Forelimb muscle (tissue), 1 donor: ENCODE measurements at places on chromosomes 11 and 22. TPM values are rescaled to one million over a fixed set of nuclear protein-coding genes. Genes with fewer than 3 reads are reported as not detected.

APOC3 gene
- polyA plus RNA-seq: not detected

RFPL2 gene
- polyA plus RNA-seq: 0.16 TPM

DNA sequence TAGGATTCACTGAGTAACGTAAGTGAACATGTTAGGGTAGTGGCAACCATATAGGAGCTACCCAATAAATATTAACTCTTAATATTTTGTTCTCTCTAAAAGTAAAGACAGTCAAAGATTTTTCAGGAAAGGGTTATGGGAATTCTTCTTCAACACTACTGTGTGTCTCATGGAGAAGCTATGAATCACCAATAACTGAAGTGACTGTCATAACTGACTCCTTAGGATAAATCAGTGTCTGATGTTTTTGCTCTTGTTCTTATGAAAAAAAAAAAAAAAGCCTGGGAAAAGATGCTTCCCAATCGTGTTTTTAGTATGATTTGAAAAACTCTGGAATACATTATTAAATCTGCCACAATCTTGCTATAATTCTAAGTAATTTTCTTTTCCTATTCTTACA is 111.2 kb upstream of the CEP126 start:
- DNase-seq: no peak

NRIP3 gene
- 0.87 TPM for polyA plus RNA-seq

PNPLA3 gene
- 0.43 TPM for polyA plus RNA-seq

DNA sequence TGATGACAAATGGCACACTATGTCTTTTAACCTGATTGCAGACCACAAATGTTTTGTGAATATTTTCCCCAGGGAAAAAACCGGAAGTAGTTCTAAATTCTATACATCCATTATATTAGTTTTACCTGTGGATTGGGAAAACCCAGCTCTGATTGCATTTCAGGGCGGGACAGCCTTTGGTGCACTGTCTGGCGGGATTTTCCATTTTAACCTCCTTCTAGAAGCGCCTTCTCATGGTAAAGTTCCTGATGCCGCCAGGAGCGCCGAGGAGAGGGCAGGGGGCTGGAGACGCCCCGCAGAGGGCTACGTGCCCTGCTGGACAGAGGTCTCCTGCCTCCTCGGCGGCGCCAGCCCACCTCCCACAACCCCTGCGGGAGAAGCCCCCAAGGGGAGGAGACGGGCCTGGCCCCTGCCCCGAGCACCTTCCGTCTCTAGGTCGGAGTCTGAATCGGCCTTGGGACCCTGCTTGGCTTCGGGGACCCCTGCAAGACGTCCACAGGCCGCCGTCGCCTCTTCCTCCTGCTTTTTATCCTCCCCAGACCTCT is 1.2 kb upstream of the P2RX6 start:
- DNase-seq: no peak

DEFB131B gene
- not detected for polyA plus RNA-seq

GRCh38 chr11:132249256-132249655 is 878.8 kb downstream of the NTM start:
- no peak for DNase-seq

A4GALT gene
- polyA plus RNA-seq: 29.1 TPM

DNA sequence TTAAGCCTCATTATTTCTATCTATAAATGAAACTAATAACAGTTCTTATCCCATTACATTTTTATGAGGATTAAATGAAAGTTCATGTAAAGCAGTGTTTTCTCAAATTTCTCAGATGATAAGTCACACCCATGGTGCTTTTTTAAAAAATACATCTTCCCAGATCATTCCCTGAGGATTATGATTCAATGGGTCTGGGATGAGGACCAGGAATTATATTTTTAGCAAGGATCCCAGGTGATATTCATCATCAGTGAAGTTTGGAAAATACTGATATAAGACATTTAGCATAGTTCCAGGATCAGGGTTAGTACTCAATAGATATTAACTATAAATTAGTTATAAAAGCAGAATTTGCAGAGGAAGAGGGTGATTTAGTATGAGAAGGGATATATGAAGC is 89.1 kb downstream of the BBOX1 start:
- no peak for DNase-seq

DNA sequence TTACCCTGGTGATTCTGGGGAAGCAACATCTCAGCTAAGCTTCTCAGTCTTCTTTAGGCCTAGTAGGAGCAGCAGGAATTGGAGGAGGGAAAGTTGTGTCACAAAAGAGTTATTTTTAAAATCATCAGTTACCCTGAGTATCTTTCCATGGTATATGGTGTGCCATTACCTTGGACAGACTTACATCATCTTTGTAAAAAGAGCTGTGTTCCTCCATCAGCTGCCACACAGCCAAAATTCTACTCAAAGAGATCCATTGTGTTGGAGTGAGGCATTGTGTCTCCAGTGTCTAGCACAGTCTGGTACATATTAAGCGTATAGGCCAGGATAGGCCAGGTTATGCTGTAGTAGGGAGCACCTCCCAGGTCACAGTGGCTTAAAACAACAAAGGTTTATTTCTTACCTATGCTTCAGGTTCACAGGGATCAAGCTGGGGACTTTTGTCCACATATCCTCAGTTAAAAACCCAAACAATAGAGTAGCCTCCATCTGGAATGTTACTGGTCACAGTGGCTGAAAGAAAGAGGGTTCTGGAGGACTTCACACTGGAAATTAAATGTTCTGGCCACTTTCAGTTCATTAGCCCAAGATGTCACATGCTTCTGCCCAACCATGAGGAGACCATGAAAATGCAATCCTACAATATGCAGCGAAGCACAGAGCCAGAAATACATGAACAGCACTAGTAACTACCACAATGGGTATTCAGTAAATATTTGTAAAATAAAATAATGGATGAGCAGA is 9.9 kb upstream of the TMPRSS5 start:
- no peak for DNase-seq

CHEK1 gene
- polyA plus RNA-seq: 8.6 TPM

DNA sequence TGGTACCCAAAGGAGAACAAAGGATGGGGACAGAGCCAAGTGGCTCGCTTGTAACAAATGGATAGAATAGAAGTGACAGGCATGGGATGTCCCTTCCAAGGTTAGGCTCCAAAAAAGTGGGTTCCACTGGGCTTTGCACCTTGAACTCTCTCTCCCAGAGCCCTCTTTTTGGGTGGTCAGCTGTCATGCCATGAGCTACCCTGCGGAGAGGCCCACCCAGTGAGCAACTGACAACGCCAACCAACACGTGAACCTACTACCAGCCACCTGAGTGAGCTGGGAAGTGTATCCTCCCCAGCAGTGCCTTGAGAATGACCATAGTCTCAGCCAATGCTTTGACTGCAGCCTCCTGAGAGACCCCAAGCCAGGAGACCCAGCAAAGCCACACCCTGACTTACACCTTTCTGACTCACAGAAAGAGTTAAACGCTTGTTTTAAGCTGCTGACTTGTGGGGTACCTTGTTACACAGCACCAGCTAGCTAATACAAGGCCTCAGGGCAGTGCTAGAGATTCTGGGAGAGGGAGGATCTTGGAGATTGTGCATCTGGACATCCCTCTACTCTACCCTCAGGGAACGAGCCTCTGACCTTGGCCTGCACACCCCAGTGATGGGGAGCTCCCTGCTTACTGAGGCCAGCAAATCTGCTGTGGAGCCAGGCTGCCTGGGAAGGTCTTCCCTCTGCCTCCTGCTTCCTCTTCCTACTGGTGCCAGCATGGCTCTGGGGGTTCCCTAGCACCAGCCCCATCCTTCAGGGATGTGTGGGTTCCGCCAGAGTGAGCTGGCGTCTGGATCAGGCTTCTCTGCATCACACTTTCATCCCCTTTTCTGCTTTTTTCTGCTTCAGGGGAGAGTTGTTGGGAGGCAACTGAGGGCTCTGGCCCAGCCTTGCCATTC is 29.1 kb upstream of the RFPL3 start:
- no peak for DNase-seq

GRCh38 chr11:2827256-2827655 is 58.3 kb downstream of the CDKN1C start:
- DNase-seq: no peak

C11orf16 gene
- polyA plus RNA-seq: not detected

RIMBP3C gene
- polyA plus RNA-seq: 0.35 TPM

- DNase-seq: no peak
Observed at GRCh38 chr11:36398231-36398953, 102.3 kb downstream of the PRR5L start.

GRCh38 chr11:77127920-77128691 is at the start of gene MYO7A:
Gene MYO7A (plus strand): TSS chr11:77128246. CDS start chr11:77130635, 2,389 bp downstream.
- no peak for DNase-seq

- DNase-seq: no peak
Observed at GRCh38 chr11:85758480-85759039, 52.4 kb downstream of the SYTL2 start.

SLC22A25 gene
- not detected for polyA plus RNA-seq

DNA sequence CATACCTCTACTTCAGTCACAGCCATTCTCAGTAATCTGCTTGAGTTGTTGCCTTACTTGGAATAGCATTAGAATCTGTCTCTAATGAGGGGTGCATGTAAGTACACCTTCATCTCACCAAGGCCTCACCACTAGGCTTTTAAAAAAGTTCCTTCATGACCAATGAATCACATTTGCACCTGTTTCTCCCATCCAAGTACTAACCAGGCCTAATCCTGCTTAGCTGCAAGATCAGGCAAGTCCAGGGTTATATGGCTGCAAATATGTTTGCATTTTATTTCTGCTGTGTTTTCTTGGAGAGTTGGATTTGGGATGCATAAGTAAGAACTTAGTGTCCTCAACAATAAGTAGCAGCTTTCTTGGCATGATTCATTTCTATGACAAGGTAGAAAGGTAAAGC is 66.9 kb downstream of the BBOX1 start:
- no peak for DNase-seq

GRCh38 chr11:69930081-69931059 is 111.2 kb upstream of the FGF3 start:
- DNase-seq: no peak

GRCh38 chr11:3857628-3858027 is 2.2 kb downstream of the STIM1 start:
- DNase-seq: no peak

- no peak for DNase-seq
Observed at GRCh38 chr11:63882555-63883242, 34.3 kb downstream of the RCOR2 start.

DNA sequence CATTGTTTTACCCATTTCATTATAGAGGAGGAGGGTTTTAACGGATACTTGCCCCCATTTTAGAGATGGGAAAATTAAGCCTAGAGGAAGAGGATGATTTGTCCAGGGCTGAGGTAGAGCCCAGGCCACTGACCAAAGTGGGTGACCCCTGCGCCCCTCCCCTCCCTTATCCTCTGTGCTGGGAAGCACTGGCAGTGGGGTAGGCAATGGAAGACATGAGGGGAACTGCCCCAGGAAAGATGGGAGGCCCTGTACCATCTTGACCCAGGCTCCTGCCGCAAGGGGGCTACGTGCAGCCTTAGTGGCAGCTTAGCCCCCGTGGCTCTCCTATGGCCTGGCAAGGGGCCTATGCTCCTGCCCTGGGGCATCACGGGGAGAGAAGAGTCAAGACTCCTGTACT is 76.4 kb upstream of the MYOD1 start:
- DNase-seq: no peak

NRXN2 gene
- 24.5 TPM for polyA plus RNA-seq

- DNase-seq: no peak
Observed at GRCh38 chr11:130478204-130478701, 29.8 kb downstream of the ADAMTS15 start.

GRCh38 chr11:36729825-36730224 is 131.8 kb upstream of the RAG2 start:
- DNase-seq: no peak

ARL2 gene
- polyA plus RNA-seq: 93.7 TPM

DNA sequence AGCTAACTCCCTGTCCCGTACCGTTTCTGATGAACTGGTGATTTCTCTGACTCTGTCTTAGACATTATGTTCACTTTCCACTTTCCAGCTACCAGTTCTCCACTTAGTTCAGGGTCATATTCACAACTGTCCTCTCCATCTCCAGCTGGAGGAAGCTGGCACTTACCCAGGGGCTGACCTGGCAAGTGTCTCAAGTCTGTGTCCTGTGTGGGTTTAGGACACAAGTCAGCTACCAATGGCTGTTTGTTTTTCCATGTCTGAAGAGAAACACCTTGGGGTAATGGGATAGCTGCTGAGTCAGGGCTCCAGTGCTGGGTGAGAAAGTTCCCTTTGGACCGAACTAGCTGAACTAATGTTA is 134.4 kb downstream of the CSNK2A3 start:
- no peak for DNase-seq

PLEKHA7 gene
- 4.0 TPM for polyA plus RNA-seq

MYBPC3 gene
- polyA plus RNA-seq: 0.75 TPM

SLC22A12 gene
- polyA plus RNA-seq: not detected

OR8I2 gene
- polyA plus RNA-seq: not detected

DNA sequence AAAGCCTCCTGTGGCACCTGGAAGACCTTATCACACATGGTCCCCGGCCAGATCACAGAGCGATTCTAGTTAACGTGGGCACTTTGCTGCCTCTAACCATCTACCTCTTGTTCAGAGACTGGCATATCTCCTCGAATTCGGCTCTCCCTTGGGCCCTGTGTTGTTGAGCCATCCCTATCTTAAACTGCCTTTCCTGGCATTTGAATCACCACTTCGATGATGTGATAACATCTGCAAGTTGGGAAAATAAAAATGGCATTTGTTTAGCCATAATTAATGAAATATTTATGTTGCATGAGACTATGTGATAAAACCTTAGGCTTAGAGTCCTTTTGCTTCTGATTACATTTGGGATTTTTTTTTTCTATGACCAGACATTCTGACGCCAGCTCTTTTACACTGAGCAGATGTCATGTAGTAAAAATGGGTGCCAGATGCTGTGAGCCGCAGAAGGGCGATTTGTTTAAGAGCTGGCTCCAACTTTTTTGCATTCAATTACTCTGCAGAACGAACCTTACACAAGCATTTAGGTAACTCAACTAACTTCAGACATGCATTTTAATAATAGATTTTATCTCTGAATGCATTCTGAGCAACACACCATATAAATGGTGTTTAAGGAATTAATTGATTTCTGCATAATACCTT is 58.5 kb upstream of the PARVA start:
- DNase-seq: no peak
